ENCODE measurements at places on chromosomes 12 and 14. TPM values are rescaled to one million over a fixed set of nuclear protein-coding genes. Genes with fewer than 3 reads are reported as not detected.

HOXC4 gene
- total RNA-seq: 2.4 TPM

GRCh38 chr12:132619386-132620112 is 973 bp downstream of the P2RX2 start:
- no peak for DNase-seq
- no peak overlapping the region for H3K4me3 ChIP-seq
- no peak overlapping the region for H3K27ac ChIP-seq
- H3K36me3 ChIP-seq: no peaks in the 10 kb centered on the region

- DNase-seq: no peak
- H3K27me3 ChIP-seq: no peaks in the 10 kb centered on the region
- H3K27ac ChIP-seq: no peak overlapping the region
- H3K4me1 ChIP-seq: no peaks in the 10 kb centered on the region
- no peaks in the 10 kb centered on the region for H3K36me3 ChIP-seq
- H3K4me3 ChIP-seq: no peak overlapping the region
Observed at GRCh38 chr14:64770751-64771150, 66.5 kb downstream of the PLEKHG3 start.

PAX9 gene
- not detected for total RNA-seq

FOXM1 gene
- total RNA-seq: 3.9 TPM

- H3K4me1 ChIP-seq: peaks cover 7% of the 10 kb centered on the region
- DNase-seq: peak; percentile 77
- H3K4me3 ChIP-seq: no peak overlapping the region
Observed at GRCh38 chr12:873954-874353, 75.5 kb downstream of the RAD52 start.

- peak overlapping the region; percentile 53 for H3K27ac ChIP-seq
- H3K36me3 ChIP-seq: no peaks in the 10 kb centered on the region
- peaks cover 45% of the 10 kb centered on the region for H3K4me1 ChIP-seq
- H3K27me3 ChIP-seq: no peaks in the 10 kb centered on the region
- no peak for DNase-seq
Observed at GRCh38 chr12:6367969-6368892, 7.1 kb downstream of the SCNN1A start.

ZFYVE21 gene
- total RNA-seq: 71.4 TPM

LRFN5 gene
- 10.5 TPM for total RNA-seq

GRCh38 chr12:85955127-85955526 is 81.0 kb downstream of the NTS start:
- no peaks in the 10 kb centered on the region for H3K4me1 ChIP-seq
- no peak overlapping the region for H3K4me3 ChIP-seq
- no peak overlapping the region for H3K27ac ChIP-seq
- H3K27me3 ChIP-seq: no peaks in the 10 kb centered on the region

GRCh38 chr12:121358073-121358472 is 5.9 kb upstream of the ANAPC5 start:
- DNase-seq: no peak
- H3K27ac ChIP-seq: no peak overlapping the region
- no peaks in the 10 kb centered on the region for H3K4me1 ChIP-seq
- H3K27me3 ChIP-seq: no peaks in the 10 kb centered on the region

DNA sequence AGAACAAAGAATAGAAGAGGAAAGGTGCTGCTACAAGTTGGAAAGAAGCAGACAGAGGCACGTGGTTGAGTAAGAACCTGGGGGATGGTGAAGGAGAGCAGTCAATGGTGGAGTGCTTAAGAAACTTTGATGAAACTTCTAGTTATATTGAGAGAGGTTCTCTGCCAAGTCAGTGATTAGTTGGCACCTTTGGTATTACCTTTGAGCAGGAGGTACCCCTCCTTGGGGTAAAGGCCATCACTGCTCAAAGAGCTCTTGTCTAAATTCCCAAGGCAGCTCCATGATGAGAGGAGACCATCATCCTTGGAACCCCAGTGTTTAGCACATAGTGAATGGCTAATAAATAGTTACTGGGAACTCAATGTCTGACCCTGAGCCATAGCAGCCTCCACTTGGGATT is 1.7 kb upstream of the EGLN3 start:
- no peak for DNase-seq
- H3K27ac ChIP-seq: no peak overlapping the region
- H3K4me3 ChIP-seq: no peak overlapping the region
- H3K27me3 ChIP-seq: peaks cover 24% of the 10 kb centered on the region

- peak within 1 kb of the TSS; percentile 87 for H3K4me3 ChIP-seq
- H3K4me1 ChIP-seq: peaks cover 57% of the 10 kb centered on the region
- no peaks in the 10 kb centered on the region for H3K36me3 ChIP-seq
- no peak for DNase-seq
- no peaks in the 10 kb centered on the region for H3K27me3 ChIP-seq
Observed at GRCh38 chr12:111405859-111406473, at the start of gene SH2B3. SH2B3 (plus strand) TSS chr12:111405923; CDS start chr12:111418146, 12,223 bp downstream.

DNA sequence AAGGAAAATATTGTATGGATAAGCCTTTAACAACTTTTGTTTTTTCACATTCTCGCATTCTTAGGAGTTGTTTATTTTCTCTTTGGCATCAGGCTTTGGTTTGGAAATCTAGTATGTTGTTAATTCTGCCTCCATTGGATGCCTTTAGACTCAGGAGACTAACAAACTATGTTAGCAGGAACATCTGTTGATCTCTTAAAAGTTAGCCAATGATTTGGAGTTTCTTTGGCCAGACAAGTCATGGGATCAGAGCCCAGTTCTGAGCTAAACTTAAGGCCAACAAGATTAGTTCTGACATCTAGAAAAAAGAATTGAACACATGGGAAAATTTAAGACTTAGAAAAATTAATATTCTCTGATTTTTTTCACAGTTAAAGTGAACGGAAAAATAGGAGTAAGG is 35.3 kb upstream of the STRAP start:
- no peak overlapping the region for H3K4me3 ChIP-seq
- peaks cover 4% of the 10 kb centered on the region for H3K4me1 ChIP-seq
- DNase-seq: no peak

- DNase-seq: no peak
- H3K27me3 ChIP-seq: no peaks in the 10 kb centered on the region
- H3K4me3 ChIP-seq: no peak overlapping the region
- H3K36me3 ChIP-seq: no peaks in the 10 kb centered on the region
- H3K27ac ChIP-seq: no peak overlapping the region
Observed at GRCh38 chr12:104656383-104656782, 199.6 kb downstream of the CHST11 start.

DNA sequence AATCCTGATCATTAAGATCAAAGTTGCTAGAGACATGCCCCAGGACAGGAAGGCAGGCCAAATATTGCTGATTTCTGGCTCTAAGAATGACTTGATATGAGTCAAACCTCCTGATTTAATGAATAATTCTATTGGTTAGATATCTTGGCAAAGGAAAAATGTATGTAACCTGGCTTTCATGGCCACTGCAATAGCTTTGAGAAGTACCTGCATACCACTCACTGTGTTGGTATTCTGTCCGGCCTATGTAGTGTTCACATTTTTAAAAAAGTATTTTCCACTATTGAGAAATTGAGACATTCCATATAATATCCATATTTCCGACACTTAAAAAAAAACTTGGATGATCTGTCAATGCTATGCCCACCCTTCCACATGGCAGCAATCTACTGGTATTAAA is 283.1 kb upstream of the SOX5 start:
- no peak overlapping the region for H3K27ac ChIP-seq
- H3K4me3 ChIP-seq: no peak overlapping the region
- DNase-seq: no peak
- H3K4me1 ChIP-seq: no peaks in the 10 kb centered on the region
- H3K27me3 ChIP-seq: no peaks in the 10 kb centered on the region

PARP11 gene
- 16.4 TPM for total RNA-seq

MRPS35 gene
- 39.5 TPM for total RNA-seq

DNA sequence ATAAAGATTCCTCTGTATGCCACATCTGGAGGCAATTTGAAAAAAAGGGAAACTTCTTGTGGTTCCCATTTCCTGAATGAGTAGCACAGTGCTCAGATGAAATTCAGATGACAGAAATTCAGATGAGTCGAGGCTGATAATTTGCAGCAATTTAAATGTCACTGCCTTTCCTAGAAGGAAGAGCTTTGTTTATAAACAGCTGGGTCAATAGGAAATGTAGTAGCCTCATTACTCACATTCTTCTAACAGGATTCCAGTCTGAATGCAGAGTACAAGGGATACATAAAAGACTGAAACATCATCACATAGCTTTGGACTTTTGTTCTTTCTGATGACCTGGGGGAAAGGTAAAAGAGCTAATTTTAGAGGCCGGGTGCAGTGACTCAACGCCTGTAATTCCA is 11.3 kb upstream of the DACT1 start:
- H3K27me3 ChIP-seq: no peaks in the 10 kb centered on the region
- no peak overlapping the region for H3K4me3 ChIP-seq
- no peak overlapping the region for H3K27ac ChIP-seq
- no peak for DNase-seq
- H3K36me3 ChIP-seq: no peaks in the 10 kb centered on the region

- no peak overlapping the region for H3K4me3 ChIP-seq
- no peak for DNase-seq
- peaks cover 66% of the 10 kb centered on the region for H3K4me1 ChIP-seq
- H3K36me3 ChIP-seq: no peaks in the 10 kb centered on the region
- no peaks in the 10 kb centered on the region for H3K27me3 ChIP-seq
Observed at GRCh38 chr12:47775100-47775911, 2.3 kb downstream of the SLC48A1 start.

ACTR10 gene
- 85.5 TPM for total RNA-seq

INSM2 gene
- not detected for total RNA-seq

DNA sequence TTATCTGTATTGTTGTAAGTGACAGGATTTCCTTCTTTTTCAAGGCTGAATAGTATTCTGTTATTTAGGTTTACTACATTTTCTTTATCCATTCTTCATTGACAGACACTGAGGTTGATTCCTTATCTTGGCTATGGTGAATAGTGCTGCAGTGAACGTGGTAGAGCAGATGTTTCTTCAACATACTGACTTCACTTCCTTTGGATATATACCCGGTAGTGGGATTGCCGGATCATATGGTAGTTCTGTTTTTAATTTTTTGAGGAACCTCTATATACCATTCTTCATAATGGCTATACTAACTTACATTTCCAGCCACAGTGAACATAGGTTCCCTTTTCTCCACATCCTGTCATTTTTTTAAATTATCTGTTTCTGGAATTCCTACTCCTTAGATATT is 21.8 kb downstream of the DERA start:
- H3K27ac ChIP-seq: no peak overlapping the region
- DNase-seq: no peak
- no peaks in the 10 kb centered on the region for H3K36me3 ChIP-seq
- no peaks in the 10 kb centered on the region for H3K27me3 ChIP-seq
- no peak overlapping the region for H3K4me3 ChIP-seq
- peaks cover 8% of the 10 kb centered on the region for H3K4me1 ChIP-seq

DNA sequence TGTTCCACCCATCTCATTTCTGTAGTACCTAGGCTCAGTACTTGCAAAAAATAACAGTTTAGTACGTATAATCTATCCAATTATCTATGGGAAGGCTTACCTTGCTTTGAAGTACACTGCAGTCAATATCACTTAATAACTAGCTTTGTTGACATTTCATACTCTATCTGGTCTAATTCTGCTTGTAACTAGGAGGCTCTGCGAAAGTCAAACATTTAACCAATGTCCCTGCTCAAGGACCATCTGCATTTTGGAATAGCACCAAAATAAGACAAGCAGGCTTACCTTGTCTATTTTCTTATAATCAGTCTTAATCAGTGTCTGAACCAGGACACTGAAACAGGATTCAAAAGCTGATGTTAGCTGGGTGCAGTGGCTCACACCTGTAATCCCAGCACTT is 39.9 kb downstream of the SLC25A47 start:
- H3K27me3 ChIP-seq: no peaks in the 10 kb centered on the region
- H3K4me3 ChIP-seq: no peak overlapping the region
- H3K27ac ChIP-seq: no peak overlapping the region

- peaks cover 29% of the 10 kb centered on the region for H3K36me3 ChIP-seq
- no peak overlapping the region for H3K4me3 ChIP-seq
- H3K27ac ChIP-seq: no peak overlapping the region
- H3K27me3 ChIP-seq: no peaks in the 10 kb centered on the region
Observed at GRCh38 chr14:23056145-23056955, 970 bp downstream of the CDH24 start.

- no peaks in the 10 kb centered on the region for H3K27me3 ChIP-seq
- peaks cover 88% of the 10 kb centered on the region for H3K4me1 ChIP-seq
- peaks cover 23% of the 10 kb centered on the region for H3K36me3 ChIP-seq
- DNase-seq: peak; percentile 70
Observed at GRCh38 chr12:57149245-57149900, 2.0 kb upstream of the LRP1-AS start.

GRCh38 chr14:104696671-104697316 is 7.4 kb downstream of the INF2 start:
- no peaks in the 10 kb centered on the region for H3K27me3 ChIP-seq
- H3K27ac ChIP-seq: peak overlapping the region; percentile 69
- H3K4me1 ChIP-seq: peaks cover 56% of the 10 kb centered on the region
- DNase-seq: no peak
- no peaks in the 10 kb centered on the region for H3K36me3 ChIP-seq

OTOGL gene
- 0.28 TPM for total RNA-seq

- no peak for DNase-seq
- H3K27me3 ChIP-seq: no peaks in the 10 kb centered on the region
- no peaks in the 10 kb centered on the region for H3K4me1 ChIP-seq
- no peak overlapping the region for H3K4me3 ChIP-seq
Observed at GRCh38 chr14:38868399-38869290, 234.4 kb downstream of the SEC23A start.

DNA sequence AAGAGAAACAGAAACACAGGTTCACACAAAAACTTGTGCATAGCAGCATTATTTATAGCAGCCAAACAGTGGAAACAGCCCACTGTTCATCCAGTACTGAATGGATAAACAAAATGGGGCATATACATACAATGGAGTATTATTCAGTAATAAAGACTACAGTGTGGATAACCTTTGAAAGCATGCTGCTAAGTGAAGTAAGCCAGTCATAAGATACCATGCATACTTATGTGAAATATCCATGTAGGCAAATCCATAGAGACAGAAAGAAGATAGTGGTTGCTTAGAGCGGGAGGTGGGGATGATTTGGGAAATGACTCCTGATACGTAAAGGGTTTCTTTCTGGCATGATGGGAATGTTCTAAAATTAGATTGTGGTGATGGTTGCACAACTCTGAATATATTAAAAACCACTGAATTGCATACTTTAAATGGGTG is 99.4 kb downstream of the CRADD start:
- H3K36me3 ChIP-seq: no peaks in the 10 kb centered on the region
- peaks cover 53% of the 10 kb centered on the region for H3K4me1 ChIP-seq
- no peak overlapping the region for H3K27ac ChIP-seq
- no peak for DNase-seq

All from adrenal gland (tissue), 19 donors.